ENCODE measurements at places on chromosomes 6 and 20.

DNA sequence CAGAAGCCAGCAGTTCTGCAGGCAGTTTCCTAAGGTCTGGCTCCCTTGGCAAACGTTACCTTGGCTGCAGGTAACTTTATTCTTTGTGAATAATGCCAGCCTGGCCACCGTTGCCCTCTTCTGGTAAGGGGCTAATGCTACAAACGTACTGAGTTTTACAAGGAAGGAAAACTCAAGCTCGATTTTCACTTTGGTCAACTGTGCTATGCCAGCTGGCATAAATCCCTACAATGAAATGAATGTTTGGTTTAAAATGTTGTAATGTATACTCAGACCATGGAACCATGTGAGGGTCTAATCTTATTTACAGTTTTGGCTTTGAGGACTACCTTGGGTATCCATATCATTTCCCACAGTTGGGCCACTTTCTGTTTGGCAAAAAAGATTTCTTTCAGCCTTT, 101.4 kb downstream of the SLX4IP start:
- DNase-seq, result peak; percentile 15

- DNase-seq, result no peak
Measured at GRCh38 chr6:100657678-100658330, 193.1 kb upstream of the SIM1 start.

GRCh38 chr6:74715355-74716085, 490.3 kb downstream of the COL12A1 start:
- no peak for DNase-seq

DNA sequence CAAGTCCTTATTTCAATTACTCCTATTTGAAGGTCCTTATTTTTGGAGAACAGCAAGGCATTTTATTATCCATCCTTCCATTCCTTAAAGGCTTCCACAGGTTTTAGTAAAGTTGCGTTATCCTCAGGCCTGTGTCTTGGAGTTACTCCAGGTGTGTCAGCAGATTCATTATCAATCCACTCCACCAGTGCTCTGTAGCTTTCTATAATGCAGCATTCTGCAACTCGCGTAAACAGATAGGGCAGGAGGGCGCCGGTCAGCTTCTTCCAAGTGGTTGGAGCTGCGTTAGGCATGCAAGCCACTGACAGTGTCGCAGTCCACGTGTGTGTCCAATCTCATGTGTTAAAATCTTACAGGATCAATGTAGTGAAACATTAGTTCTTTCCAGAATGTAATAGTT, 75.8 kb downstream of the SYTL3 start:
- DNase-seq, result no peak

DNA sequence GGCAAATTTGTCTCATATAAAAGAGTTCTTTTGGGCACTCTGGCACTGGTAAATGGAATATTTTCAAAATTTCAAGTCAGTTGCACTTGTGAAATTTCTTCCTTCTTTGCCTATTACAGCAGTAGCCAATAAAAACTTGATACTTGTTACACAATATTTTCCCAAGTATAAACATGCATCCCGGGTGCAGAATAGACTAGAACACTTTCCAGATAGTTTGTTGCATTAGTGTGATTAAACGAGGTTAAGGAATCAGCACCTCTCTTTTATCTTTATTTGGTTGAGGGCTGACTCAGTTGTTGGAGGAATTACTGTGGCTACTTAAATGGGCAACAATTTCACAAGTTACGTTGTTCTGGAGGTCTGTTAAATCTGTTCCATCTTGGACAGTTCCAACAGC, 467.5 kb downstream of the CDKAL1 start:
- no peak for DNase-seq

DNA sequence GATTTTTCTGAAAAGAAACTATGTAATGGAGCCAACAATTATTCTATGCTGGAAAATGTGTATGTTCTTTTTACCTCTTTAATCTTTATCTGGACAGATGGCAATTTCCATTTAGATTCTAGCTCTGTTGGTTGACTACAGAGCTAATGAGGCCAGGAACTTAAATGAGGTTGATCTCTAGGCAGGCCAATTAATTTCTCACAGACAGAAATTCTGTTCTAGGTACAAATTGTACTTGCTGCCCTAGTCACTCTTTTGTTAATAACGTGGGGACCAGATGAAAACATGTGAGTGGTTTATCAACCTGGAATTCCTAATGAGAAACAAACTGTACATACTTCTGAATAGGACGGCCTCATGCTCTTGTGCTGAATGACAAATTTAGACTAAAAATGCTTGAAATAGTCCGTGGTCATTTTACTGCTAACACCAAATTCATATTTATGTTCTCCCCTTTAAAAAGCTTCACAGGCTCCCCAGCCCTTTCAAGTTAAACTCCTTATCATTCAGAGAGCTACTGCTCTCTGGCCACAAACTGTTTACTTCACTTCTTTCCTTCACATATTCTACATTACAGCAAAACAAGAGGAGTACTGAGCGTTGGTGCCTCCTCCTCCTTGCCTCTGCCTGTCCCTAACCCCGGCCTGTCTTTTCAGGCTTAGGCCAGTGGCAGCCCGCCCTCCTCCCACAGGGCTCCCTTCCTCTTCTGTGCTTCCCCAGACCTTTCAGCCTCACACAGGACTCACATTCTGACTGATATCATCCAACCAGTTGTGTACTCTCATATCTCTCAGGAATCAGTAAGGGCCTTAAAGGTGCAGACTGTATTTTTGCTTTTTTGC, 41.4 kb downstream of the DTNBP1 start:
- peak; percentile 22 for DNase-seq

All from activated CD4-positive, alpha-beta T cell treated with anti-CD3 and anti-CD28 coated beads, Interleukin-2, amount 50 U/mL, for 48 hours (primary cell).